ENCODE measurements at places on chromosomes 4 and X. TPM values are rescaled to one million over a fixed set of nuclear protein-coding genes. Genes with fewer than 3 reads are reported as not detected.
A peak's percentile ranks its signal among the peaks of the same experiment; 100 is the strongest.

GRCh38 chr4:76090241-76090691 lies 15.8 kb downstream of the ART3 start:
- H3K4me3 ChIP-seq, result no peak overlapping the region
- no peaks in the 10 kb centered on the region for H3K36me3 ChIP-seq
- no peaks in the 10 kb centered on the region for H3K27me3 ChIP-seq
- H3K4me1 ChIP-seq, result peaks cover 15% of the 10 kb centered on the region
- H3K27ac ChIP-seq, result peak overlapping the region; percentile 81
- DNase-seq, result peak; percentile 99

DNA sequence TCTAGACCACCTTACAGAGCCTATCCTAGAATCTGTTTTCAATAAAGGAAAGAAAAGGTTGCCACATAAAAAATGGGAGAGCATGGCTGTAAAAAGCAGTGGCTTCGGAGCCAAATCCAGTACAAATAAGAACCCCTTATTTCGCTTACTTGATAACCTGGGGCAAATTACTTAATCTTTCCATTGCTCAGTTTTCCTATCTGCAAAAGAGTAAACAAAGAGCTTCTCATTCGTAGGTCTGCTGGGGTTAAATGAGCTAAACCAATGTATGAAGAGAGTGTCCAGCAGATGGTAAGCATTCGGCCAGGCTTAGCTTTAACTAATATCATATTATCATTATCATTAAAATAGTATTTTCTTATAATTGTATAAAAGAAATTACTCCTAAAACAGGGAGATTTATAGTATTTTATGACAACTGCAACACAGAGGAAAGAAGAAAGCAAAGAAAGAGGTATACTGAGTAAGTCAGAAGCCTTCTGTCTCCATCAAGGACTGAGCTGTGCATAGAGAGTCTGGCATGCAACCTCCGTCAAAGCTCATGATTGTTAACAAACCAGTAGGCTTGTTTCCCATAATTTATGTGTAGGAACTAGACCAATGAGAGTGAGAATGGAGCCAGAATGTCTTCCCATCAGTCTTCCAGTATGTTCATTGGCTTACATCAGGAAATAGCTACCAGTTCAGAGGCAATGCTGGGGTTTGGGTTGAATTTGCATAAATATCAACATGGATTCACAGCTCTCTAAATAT lies 364.9 kb downstream of the UNC5C start:
- no peak for DNase-seq
- H3K4me1 ChIP-seq, result no peaks in the 10 kb centered on the region
- no peaks in the 10 kb centered on the region for H3K36me3 ChIP-seq
- no peaks in the 10 kb centered on the region for H3K27me3 ChIP-seq
- H3K4me3 ChIP-seq, result no peak overlapping the region
- H3K27ac ChIP-seq, result no peak overlapping the region

DNA sequence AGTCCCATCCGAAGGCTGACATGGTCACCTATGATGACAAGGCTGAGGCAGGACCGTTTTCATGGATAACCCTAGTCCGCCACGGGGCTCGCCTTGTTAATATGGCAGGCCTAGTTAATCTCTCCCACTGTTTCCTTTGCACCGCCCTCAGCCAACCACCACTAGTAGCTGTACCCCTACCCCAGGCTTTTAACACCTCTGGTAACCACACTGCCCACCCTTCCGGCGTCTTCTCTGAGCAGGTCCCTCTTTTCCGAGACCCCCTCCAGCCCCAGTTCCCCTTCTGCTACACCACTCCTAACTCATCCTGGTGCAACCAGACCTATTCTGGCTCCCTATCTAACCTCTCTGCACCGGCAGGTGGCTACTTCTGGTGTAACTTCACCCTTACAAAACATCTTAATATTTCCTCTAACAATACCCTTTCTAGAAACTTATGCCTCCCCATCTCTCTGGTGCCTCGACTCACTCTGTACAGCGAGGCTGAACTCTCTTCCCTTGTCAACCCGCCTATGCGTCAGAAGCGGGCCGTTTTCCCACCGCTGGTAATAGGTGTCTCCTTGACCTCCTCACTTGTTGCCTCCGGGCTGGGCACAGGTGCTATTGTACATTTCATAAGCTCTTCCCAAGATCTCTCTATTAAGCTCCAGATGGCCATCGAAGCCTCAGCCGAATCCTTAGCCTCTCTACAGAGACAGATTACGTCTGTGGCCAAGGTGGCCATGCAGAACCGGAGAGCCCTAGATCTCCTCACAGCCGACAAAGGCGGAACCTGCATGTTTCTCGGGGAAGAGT lies 964.4 kb downstream of the RPA4 start:
- no peak for DNase-seq
- H3K4me1 ChIP-seq, result no peaks in the 10 kb centered on the region
- H3K27ac ChIP-seq, result no peak overlapping the region
- no peak overlapping the region for H3K4me3 ChIP-seq
- H3K36me3 ChIP-seq, result no peaks in the 10 kb centered on the region
- no peaks in the 10 kb centered on the region for H3K27me3 ChIP-seq

- no peaks in the 10 kb centered on the region for H3K4me1 ChIP-seq
- H3K4me3 ChIP-seq, result no peak overlapping the region
- H3K36me3 ChIP-seq, result no peaks in the 10 kb centered on the region
- no peak overlapping the region for H3K27ac ChIP-seq
- no peak for DNase-seq
Observed at GRCh38 chr4:41745292-41746024, 3.1 kb downstream of the PHOX2B start.

- no peaks in the 10 kb centered on the region for H3K36me3 ChIP-seq
- DNase-seq, result no peak
- H3K27me3 ChIP-seq, result no peaks in the 10 kb centered on the region
- peaks cover 36% of the 10 kb centered on the region for H3K4me1 ChIP-seq
- H3K27ac ChIP-seq, result no peak overlapping the region
- peak overlapping the region; percentile 13 for H3K4me3 ChIP-seq
Observed at GRCh38 chr4:81468678-81469077, 3.0 kb downstream of the RASGEF1B start.

GRCh38 chrX:101051153-101051548 lies 760 bp downstream of the TRMT2B start:
- peaks cover 8% of the 10 kb centered on the region for H3K4me1 ChIP-seq
- H3K27ac ChIP-seq, result peak overlapping the region; percentile 92
- H3K36me3 ChIP-seq, result no peaks in the 10 kb centered on the region
- DNase-seq, result no peak
- no peaks in the 10 kb centered on the region for H3K27me3 ChIP-seq

CCNI gene
- polyA plus RNA-seq, result 264 TPM

PWWP3B gene
- polyA plus RNA-seq, result not detected

PASD1 gene
- not detected for polyA plus RNA-seq
